OCI-LY7 (cell line): ENCODE measurements at places on chromosomes 12 and 14. TPM values are rescaled to one million over a fixed set of nuclear protein-coding genes. Genes with fewer than 3 reads are reported as not detected.

JPH4 gene
- not detected in 2 replicates for total RNA-seq

OR4E2 gene
- total RNA-seq: not detected in 2 replicates

GYS2 gene
- total RNA-seq: not detected in 2 replicates

- no peak for DNase-seq
Observed at GRCh38 chr14:102078831-102079699, 7.8 kb downstream of the HSP90AA1 start.

DNA sequence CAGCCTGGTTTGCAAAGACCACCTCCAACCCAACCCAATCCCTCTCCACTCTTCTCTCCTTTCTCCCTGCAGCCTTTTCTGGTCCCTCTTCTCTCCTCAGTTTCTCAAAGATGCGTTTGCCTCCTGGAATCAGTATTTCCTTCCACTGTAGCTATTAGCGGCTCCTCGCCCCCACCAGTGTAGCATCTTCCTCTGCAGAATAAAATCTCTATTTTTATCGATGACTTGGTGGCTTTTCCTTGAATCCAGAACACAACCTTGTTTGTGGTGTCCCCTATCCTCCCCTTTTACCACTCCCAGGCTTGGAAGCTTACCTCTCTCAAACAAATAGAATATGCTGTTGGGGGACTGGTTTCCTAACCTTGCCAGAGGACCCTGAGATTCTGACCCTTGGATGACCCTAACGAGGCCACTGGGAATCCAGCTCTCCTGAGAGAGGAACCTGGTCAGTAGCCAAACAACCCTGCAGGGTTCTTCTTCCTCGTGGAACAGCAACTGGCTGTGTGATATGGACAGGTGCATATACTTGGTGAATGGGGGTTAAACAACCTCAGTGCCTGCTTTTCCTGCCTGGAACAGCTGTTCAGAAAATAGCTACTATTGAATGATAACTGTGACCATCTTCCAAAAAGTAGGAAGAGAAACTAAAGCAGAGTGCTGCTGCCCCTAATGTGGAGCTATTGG lies 4.4 kb downstream of the WNT1 start:
- no peak for DNase-seq

SLC17A8 gene
- not detected in 2 replicates for total RNA-seq

LPAR5 gene
- total RNA-seq: 25.3 and 25.6 TPM in 2 replicates

DNA sequence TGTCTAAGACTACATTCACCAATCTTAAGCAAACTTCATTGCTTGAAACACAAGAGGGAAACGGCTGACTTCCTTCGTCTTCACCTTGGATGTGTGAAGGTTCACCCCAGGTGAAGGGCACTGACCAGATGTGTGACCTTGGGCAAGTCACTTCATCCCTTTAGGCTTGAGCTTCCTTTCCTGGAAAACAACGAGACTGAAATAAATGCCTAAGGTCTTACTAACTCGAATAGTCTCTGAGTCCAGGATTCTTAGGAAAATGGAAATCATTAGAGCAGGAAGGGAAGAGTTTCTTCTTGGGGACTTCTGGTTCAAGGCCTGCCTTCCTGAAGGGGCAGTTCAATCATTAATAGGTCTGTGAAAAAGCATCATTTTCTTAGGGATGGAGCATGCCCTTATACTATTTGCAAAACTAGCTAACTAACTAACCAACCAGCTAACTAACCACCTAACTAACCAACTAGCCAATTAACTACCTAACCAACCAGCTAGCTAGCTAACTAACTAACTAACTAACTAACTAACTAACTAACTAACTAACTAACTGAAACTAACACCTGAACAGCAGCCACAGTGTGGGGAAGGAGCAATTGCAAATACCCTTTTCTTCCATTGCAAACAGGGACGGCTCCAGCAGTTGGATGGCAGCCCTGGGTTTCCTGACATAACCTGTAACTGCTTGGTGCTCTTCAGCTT lies 31.5 kb upstream of the EMP1 start:
- DNase-seq: no peak

GRCh38 chr12:27535318-27535717 lies 11.3 kb downstream of the PPFIBP1 start:
- peak; percentile 43 for DNase-seq

- DNase-seq: no peak
Observed at GRCh38 chr12:130371296-130371695, 33.6 kb downstream of the PIWIL1 start.

SRGAP1 gene
- 0.02 TPM in 1 of 2 replicates, not detected in the other for total RNA-seq

DNA sequence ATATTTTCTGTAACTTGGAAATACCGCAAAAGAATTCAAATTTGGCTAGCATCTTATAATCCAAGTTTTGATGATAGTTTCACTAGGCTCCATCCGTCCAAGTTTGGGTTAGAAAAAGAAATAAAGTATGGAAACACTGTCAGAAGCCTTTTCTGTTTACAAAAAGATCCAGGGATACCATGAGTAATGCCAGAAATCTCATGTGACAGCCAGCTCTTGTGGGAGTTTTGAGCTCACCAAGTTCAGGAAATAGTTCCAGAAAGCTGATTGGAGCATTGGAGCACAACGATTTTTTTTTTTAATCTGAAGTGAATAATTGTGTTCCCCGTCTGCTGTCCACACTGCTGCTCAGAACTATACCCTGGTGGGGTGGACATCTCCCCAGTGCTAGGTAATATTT lies 229.7 kb upstream of the NPAS3 start:
- no peak for DNase-seq

CRADD gene
- 7.7 and 10.5 TPM in 2 replicates for total RNA-seq

DNA sequence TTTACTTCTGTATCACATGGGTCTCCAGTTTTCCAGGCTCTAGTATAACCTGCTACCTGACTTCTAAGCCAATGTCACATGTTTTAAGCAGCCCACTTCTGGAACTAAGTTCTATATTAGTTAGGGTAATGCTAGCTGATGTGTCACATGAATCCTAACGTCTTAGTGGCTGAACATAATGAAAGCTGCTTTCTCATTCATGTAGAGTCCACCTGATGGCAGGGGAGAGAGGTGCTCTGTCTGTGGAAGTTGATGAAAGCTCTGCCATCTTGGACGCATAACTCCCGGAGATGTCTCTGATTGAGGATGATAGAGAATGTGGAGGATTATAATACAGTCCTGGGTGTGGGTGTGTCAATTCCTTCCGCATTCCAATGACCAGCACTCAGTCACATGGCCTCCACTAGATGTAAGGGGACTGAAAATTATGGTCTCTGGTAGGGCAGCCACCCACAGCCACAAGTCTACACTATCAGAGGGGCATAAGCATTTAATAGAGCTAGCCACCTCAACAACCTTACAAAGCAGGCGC lies 234.4 kb upstream of the CRY1 start:
- DNase-seq: no peak

- DNase-seq: no peak
Observed at GRCh38 chr12:108722992-108723766, 8.1 kb downstream of the CORO1C start.

GRCh38 chr14:91417983-91418386 lies 365 bp upstream of the CCDC88C start:
- peak; percentile 78 for DNase-seq

DNA sequence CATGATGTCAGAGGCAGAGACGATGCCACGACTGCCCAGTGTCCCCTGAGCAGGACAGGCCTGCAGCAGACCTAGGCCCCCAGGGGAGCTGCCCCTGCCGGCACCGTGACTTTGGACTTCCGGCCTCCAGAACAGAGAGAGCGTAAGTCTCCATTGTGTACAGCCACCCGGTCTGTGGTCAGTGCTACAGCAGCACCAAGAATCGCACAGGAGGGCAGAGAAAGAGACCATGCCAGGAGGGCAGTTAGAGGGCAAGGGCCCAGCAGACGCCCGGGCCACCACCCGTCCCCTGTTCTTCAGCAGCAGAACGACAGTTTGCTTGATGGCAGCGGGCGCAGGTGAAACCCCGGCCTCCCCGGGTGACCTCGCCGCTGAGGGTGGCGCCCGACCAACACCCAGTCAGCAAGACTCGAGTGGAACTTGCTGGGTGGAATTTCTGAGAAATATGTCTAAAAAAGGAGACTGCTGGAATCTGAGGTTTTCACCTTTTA lies 19.7 kb downstream of the GALNT9 start:
- no peak for DNase-seq

GRCh38 chr12:109989380-109989779 lies 6.8 kb downstream of the GIT2 start:
- no peak for DNase-seq

DNA sequence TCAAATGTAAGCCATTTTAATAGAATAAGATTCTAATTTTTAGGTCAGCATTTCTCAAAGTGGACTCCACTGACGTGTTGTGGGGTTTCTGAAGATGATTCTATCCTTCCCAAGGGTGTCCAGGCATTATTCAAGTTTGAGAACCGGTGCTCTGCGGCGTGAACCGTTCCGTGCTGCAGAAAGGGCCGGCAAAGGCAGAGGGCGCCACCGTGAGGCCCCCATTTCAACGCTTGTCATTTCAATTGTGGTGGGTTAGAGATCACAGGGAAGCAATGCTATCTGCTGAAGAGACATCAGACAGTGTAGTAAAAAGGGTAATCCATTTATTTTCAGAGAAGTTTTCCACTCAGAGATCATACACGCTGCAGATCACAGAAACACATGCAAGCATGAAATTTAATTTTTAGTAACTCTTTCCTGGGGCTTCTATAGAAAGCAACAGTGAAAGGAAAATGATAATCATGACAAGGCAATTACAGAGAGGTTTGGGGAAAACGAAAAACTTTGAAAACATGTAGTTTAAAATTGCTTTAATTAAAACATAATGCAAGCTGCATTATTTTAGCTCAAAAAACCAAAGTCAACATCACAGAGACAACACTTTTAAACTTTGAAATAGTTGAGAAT lies 201.7 kb downstream of the EXOC5 start:
- peak; percentile 4 for DNase-seq

BMP4 gene
- total RNA-seq: not detected in 2 replicates

OLR1 gene
- total RNA-seq: not detected in 2 replicates

NAB2 gene
- 4.7 and 6.8 TPM in 2 replicates for total RNA-seq

DNA sequence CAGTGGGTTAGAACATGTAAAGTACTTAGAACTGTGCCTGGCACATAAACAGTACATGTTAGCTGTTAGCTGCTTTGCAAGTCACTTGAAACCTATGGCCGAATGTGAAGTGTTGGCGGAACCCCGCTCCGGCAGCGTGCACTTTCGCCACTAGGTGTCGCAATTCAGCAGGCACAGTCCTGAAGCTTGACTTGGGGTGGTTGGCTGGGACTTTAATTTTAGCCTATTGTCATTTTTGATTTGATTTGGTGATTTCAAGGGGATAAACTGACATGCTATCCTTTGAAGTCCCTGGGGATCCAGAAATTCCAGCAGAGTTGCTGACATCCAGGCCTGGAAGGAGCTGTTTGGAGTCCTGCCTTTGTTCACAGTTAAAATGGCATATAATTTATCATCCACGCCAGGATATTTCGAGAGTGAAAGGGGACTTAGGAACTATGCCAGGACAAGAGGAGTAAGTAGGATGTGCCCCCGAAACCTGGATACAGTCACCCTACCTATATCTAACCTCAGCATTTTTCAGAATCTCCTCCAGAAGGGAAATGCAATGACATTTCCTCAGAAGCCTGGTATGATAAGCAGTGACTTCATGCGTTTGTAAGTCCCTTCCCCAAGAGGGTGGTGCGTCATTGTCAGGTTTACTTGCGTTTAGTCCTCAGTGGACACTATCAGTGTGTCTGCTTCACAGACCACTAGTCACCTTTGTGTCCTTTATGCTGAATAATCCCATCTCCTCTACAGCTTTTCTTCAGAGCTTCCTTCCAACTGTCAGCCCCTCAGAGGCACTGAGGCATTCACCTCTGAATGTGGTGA lies 3.5 kb upstream of the TSPAN9 start:
- DNase-seq: peak; percentile 78

GRCh38 chr12:19904819-19905218 lies 463.5 kb upstream of the PDE3A start:
- DNase-seq: no peak

GRCh38 chr12:58804749-58805148 lies 115.6 kb downstream of the LRIG3 start:
- DNase-seq: peak; percentile 2

PZP gene
- not detected in 2 replicates for total RNA-seq

CDH24 gene
- total RNA-seq: 0.46 and 0.51 TPM in 2 replicates

CCDC177 gene
- total RNA-seq: not detected in 2 replicates

DNA sequence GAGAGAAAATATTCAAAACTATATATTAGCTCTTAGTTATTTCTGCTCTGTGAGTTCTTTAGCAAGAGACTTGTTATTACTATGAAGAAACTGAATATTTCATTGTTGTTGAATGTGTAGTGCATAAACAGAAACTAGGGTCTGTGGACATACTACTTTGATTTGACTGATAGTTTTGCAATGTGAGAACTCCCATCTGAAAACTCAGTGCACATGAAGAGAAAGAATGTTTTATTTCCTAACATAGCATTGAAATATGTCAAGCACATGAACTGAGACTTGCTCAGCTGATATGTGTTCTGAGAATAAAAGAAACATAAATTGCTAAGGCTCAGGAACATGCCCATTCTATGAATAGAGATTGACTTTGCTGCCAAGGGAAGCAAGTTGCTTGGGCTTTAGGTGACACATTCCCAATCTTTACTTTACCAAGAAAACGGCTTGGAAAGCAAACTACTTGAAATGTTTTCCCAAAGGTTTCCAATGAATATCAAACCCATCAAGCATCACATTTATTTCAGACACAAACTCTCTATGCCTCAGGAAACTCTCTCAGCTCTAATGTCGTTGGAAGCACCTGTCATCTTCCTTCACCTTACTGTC lies 290.4 kb downstream of the SLC16A7 start:
- DNase-seq: no peak

- no peak for DNase-seq
Observed at GRCh38 chr12:25853316-25854095, 105.0 kb upstream of the RASSF8 start.

- DNase-seq: no peak
Observed at GRCh38 chr14:68106456-68106855, 286.9 kb downstream of the RAD51B start.

- DNase-seq: no peak
Observed at GRCh38 chr14:37620856-37621255, 25.4 kb downstream of the TTC6 start.

DNA sequence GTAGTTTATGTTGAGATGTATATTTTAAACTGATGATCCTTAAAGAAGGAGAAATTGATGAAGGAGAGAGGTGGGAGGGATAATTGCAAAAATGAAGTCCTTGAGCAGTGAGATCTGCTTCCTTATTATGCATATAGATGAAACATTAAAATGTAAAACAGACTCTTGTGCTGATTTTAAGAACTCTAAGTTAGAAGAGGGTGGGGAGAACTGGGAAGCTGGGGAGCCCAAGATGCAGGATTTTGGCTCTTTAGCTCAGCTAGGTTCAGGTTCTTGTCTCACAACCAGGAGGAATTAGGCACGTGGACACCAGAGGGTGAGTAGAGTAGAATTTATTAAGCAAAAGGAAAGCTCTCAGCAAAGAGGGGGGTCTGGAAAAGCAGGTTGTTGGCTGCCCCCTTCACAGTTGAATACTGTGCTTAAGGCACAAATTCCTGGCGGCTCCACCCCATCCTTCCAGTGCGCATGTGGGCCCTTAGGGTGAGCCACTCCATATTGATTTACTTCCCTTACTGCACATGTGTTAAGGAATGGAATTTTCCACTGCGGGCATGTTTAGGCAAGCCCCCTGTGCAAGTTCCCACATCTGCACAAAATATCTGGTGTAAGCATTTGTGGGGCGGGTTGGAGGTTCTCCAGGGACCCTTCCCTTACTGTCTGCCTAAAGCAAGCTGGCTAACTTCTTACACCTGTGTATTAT lies 141.9 kb downstream of the BICD1 start:
- DNase-seq: no peak

CLEC4D gene
- total RNA-seq: not detected in 2 replicates
